ENCODE measurements at places on chromosomes 5 and 9.

DNA sequence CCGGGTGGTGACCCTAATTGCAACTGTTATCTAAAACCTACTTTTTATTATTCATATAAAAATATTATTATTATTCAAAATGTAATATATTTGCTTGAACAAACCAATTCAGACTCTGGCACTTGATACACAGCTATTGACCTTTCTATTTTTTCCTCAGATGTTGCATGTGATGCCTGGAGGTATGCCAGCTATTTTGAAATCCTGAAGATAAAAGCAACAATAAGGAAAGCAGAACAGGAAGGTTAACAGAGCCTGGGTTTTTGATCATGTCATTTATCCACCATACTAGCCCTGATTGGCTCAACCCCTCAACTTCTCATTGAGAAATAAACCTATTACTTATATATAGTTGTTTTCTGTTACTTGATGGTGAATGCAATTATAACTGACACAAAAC lies 340.9 kb upstream of the KIF2A start:
- no peak for DNase-seq

DNA sequence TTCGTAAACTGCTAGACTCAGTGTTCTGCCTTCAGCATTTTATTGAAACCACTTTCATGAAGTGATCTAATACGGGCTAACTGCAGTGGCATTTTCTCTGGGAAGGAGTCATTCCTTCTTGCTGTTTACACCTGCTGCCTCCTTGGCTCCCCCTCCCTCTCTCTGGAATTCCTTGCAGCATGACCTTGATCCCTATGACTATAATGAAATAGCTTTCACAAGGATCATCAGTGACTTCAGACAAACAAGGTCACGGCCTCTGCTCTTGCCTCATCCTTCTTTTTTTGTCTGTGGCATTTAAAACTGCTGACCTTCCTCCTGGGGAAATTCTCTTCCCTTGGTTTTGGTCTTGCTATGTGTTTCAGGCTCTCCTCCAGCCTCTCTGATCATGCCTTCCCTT lies 90.2 kb downstream of the ZNF462 start:
- DNase-seq = no peak

DNA sequence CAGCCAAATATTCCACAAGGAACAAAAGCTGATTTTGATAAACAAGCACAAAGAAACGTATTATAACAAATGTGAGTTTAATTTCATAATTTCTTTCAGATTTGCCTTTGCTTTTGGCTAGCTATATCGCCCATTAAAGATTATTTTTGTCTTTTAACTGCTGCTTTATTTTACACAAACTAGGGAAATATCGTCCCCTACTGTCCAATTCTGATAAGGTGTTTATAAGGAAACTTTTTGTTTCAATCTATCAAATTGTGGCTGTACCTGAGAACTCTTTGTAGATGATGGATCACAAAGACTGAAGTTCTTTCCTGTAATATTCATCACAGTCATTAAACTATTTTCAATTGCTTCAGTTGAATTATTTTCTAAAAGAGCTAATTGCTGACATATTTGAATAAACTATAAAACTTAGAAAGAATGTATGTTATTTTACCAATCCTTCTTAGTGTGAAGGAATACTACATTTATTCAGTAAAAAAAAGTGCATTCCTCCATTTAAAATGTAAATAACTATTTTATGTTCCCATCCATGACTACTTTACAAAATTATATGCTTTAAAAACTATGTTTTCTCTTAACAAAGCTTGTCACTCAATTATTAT lies 431.3 kb upstream of the ITGA1 start:
- no peak for DNase-seq

GRCh38 chr5:16806711-16807546 lies 129.2 kb downstream of the MYO10 start:
- no peak for DNase-seq

DNA sequence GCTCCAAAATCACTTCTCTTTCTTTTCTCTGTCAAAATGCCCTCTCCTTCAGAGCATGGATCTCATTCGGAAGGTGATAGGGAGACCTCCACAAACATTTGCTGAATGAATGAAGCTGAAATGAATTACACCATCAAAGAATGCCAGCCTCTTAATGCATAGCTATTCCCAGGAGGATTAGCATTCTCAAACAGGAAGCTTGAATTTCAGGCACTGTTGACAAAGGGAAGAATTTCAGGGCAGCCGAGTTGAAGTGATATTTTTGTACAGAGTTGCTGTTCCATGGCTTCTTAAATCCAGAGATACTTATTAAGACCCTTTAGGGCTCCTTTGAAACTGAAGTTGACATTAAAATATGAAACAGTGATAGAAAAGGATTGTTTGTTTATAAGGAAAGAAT lies 18.8 kb downstream of the HBEGF start:
- DNase-seq = no peak

GRCh38 chr9:87445646-87446045 lies 52.0 kb upstream of the DAPK1 start:
- DNase-seq = no peak

GRCh38 chr9:34522971-34523797 lies at the start of gene ENHO:
ENHO (minus strand) TSS chr9:34522990; CDS start chr9:34521695, 1,295 bp downstream.
- peak; percentile 64 for DNase-seq

GRCh38 chr9:36064448-36065037 lies 27.8 kb downstream of the RECK start:
- DNase-seq = no peak

DNA sequence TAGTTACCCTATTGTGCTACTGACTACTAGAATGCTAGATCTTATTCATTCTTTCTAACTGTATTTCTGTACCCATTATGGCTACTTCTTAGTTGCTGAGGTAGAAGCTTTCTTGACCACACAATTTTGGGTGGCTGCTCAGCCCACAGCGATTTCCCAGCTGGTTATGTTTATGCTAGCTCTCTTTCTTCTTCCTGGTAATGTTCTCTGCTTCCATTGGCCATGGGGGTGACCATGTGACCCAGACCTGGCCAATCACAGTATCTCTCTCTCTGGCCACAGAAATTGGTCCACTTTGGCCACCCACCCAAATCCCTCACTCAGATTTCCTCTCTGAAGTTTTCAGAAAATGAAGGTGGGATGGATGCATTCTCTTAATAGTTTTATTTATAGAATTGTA lies 427.9 kb upstream of the CLINT1 start:
- DNase-seq = no peak

DNA sequence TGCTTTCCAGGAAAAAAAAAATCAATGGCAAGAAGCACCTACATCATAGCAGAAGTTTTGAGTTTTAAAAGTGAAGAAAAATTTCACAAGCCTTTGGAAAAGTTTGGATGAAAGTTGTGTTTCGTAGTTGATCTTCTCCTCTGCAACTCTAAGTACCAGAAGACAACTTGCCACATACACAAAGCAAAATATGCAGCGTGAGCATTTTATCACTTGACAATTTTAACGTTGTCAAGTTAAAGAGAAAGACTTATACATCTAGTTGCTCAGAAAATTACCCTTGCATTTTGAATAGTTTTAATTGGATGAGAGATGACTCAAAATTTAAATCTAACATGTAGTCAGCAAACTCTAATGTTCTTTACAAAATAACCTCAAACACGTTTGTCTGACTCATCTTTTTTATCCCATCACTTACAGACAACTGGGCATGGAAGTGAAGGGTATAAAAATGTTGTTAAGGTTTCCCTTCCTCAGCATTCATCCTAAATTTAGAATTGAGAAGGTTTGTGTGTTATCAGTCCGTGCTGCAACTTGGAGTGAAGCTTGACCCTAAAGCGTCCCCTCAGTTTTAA lies 213.4 kb downstream of the MARCHF11 start:
- DNase-seq = no peak

- DNase-seq = no peak
Measured at GRCh38 chr5:122933956-122934355, 88.5 kb downstream of the SNX24 start.

DNA sequence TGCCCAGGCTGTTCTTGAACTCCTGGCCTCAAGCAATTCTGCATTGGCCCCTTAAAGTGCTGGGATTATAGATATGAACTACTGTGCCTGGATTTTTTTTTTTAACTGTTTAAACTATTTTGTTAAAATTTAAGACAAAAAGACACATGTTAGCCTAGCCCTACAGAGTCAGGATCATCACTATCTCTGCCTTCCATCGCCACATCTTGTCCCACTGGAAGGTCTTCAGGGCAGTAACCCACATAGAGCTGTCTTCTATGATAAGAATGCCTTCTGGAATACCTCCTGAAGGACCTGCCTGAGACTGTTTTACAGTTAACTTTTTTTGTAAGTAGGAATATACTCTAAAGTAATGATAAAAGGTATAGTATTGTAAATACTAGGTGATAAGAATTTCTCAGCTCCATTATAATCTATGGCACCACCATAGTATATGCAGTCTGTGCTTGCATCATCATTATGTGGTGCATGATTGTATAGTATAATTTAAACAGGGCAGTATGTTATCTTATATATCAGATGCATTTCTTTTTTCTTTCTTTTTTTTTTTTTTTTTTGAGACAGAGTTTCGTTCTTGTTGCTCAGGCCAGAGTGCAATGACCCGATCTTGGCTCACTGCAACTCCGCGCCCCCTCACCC lies 52.7 kb downstream of the DENND4C start:
- no peak for DNase-seq

DNA sequence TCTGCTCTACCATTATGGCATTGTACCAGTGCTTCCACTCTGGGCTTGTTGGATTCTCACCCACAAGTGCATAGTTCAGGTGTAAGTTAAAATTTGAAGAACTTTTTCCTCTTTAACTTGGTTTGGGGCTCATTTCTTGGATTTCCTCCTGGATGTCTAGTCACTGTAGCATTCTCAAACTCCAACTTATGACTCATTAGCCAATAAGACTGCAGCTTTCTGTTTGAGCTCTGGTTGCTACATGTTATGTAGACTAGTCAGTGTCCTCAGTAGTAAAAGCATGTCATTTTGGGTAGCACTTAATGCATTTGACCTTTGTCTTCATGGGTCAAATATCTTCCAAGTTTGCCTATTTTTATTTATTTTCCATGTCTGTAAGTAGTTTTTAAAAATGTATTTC lies 790.8 kb downstream of the BRINP1 start:
- DNase-seq = no peak

DNA sequence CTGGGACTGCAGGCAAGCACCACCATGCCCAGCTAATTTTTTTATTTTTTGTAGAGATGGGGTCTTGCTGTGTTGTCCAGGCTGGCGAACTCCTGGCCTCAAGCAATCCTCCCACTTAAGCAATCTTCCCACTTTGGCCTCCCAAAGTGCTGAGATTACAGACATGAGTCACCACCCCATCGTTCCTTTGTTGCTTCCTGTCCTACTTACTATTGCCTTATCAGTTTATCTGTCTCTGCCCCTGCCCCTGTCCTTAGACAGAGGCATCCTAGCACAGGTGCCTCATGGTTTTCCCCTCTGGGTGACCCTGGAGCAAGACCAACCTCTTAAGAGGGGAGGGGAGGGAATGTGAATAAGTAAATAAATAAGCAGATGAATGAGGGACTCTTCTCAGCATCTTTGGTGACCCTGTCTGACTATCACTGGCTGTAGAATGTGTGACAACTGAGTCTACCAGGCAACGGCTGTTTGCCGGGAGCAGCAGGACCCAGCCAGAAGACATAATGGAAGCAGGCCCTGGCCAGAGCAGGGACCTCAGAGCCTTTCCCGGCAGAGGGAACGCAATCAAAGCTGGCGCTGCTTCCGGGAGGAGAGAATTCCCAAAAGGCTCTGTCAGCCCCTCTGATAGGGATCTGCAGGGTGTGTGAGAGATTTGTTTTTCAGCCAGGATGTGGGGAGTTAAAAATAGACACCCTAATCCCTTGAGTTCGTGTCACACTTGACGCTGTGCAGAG lies 43.8 kb upstream of the DAB2IP start:
- DNase-seq = no peak

- no peak for DNase-seq
Measured at GRCh38 chr5:64835266-64835665, 66.5 kb downstream of the CWC27 start.

DNA sequence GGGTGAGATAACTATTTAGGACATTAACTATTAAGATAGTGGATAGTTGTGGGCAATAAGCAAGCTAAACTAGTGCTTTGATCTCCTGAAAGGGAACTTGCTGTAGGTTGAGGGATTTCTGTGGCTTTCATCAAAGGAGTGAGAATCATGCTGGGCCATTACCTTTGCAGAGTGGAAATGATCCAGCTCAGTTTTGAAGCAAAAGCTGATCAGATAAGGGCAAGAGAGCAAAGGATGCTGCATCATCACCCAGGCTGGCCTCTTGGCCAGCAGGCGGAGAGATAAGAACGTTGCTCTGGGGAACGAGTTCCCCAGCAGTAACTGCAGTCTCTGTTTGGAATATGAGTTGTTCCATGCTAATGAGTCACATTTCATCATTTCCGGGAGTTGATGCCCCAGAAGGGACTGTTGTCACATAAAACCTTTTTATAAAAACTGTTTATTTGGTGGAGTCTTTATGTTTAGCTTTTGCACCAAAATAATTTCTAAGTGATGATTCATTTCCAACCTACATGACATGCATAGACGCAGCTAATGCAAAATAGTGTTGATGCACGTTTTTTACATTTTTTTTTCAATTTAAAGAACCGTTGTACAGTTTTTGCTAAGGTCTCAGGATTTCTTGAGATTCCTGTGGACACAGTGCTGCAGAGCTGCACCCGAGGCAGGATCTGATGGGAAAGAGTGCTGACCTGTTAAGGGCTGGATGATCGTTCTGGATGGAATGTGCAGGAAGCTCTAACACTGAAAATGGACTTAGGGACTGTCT lies 99.3 kb downstream of the ACTBL2 start:
- DNase-seq = no peak

DNA sequence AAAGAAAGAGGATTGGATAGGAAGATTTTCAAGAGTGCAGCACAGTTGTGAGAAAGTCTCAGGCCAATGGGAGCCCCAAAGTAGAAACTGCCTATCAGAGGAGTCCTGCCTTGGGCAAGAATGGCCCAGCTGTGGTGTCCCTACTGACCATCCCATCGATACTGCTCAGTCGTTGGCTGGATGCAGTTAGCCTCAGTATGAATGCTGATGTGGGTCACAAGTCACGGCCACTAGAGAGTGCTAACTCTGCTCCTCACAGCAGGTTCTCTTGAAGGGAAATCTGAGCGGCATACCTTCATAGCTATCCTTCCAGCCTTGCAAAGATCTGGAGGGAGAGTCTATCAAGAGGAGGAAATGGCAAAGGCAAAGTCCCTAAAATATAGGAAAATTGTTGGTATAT lies 11.6 kb upstream of the CETN3 start:
- DNase-seq = no peak

GRCh38 chr5:56212130-56212879 lies 20.8 kb downstream of the ANKRD55 start:
- no peak for DNase-seq

GRCh38 chr5:138275379-138275782 lies 960 bp upstream of the GFRA3 start:
- DNase-seq = peak; percentile 64

All from DMS 273 treated with DMSO at 0.1 percent for 48 hours (cell line).